Activated CD4-positive, alpha-beta T cell treated with anti-CD3 and anti-CD28 coated beads for 1 hour (primary cell): ENCODE measurements at places on chromosomes 6 and 20.

DNA sequence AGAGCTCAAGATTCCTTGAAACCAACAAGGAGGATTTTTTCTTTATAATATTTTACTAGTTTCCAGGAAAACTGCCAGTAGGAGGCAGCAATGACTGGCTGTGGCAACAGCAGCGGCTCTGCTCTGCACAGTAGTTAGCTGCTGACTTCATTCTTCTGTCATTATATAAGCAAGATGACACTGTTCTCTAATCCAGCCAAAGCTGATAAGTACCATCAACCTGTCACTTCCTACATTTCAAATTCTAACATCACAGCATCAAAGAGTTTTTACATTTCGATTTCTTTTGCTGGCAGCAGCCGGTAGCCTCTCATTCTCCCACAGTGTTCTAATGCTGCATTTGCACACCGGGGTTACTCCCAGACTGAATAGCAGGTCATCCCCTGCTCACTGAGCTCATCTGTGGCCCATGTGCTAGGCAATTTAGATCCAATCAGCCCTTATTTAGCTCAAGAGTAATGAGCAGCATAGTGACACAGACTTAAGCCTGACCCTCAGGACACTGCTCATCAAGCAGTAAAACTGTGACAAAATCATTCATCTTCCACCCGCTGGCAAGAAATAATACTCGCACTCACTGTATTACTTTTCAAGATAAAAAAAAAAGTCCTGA, 67.8 kb downstream of the MMS22L start:
- DNase-seq: no peak

DNA sequence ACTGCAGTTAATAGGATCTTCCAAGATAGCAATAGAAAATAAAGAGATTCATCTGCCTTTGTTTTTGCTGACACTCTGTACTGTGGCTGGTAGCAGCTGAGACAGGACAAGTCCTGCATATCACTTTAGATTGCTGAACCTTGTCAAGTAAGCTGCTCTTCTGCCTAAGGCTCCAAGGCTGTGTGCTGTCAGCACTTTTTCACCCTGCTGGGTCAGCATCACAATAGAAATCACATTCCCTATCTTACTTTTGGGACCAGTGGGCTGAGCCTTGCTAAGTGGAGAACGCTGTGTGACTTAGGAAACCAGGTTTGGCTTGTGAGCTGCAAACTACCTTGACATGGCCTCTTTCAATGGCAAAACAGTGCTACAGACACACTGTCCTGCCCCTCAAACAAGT, 263.9 kb downstream of the FRK start:
- DNase-seq: no peak

DNA sequence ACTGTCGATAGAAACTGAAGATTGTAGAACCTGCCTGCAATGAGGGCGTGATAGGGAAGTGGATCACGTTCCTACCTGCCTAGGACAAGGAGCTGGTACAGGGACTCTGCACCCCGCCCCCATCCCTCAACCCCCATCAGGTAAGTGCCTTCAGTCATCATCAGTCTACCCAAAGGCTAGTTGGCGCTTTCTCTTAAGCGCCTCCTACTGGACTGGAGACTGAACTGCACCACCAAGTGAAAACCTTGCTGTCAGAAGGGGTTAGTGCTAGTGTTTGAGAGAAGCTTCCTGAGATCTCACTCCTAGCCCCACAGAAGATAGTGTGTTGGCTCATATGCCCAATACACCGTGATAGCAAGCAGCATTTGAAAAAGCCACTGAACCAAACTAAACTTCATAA, 706.5 kb upstream of the MAN1A1 start:
- no peak for DNase-seq

GRCh38 chr20:50496773-50497385, 13.3 kb upstream of the PTPN1 start:
- no peak for DNase-seq

DNA sequence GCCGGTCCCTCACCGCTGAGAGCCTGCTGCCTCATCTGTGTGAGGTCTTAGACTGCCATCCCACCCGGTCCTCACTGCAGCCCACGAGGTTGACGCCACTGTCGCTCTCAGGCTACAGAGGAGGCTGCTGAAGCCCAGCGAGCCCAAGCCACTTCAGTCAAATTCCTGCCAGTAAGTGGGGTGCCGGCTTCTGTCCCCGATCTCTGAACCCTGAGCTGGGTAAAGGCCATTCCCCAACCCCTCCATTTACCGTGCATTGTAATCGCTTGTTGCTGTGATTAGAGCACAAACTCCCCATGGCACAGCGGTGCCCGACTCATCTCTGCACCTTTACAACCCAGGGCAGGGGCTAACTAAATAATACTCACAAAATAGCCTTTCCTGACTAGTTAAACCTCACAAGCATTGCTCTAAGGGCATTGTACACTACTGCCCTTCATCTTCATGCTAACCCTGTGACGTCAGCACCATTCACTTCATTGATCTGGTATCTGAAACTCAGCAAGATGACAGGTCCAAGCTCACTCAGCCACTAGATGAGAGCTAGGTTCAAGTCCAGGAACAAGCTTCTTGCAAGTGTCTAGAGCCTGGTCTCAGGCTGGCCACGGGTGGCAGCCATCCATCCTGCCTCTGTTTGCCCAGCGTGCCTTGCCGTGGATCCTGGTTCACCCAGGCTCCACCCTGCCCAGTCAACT, 122.7 kb downstream of the BCAS1 start:
- no peak for DNase-seq

- peak; percentile 17 for DNase-seq
Measured at GRCh38 chr20:29689411-29690225, 1567.8 kb upstream of the DEFB115 start.

- DNase-seq: no peak
Measured at GRCh38 chr20:21685981-21686380, 19.5 kb upstream of the PAX1 start.

GRCh38 chr6:149463781-149464180, 21.0 kb downstream of the ZC3H12D start:
- no peak for DNase-seq

DNA sequence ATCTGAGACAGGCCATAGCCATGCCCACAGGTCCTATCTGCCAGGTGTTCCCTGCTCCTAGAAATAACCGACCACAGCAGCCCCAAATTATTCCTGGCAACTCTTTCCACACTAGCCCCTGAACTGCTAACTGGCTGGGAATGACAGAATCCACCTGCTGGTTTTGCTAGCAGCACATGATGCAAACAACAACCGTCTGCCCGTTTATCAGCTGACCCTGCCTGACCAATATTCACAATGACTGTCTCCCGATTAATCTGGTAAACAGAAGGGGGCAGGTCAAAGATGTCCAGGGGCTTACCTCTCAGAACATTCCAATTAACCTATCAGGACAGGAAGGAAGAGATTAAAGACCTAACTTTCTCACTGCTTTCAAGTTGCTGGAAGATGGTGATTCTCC, 101.5 kb downstream of the NRSN1 start:
- DNase-seq: no peak

DNA sequence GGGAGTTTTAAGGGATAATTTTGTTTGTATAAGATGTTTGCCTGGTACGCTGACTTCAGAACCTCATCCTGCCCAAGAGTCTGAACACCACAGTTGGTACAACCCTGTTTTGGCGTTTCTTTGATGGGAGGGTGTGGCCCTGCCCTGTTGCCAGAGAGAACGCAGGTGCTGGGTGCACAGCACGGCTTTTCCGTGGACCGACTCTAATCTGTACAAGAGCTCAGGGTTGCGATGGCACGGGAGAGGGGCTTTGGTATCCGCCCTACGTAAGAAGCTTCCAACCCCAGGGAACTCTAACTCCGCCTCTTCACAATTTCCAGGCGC, 1.3 kb downstream of the CYP24A1 start:
- DNase-seq: no peak

GRCh38 chr20:50932016-50932485, 814 bp upstream of the ADNP start:
- no peak for DNase-seq

DNA sequence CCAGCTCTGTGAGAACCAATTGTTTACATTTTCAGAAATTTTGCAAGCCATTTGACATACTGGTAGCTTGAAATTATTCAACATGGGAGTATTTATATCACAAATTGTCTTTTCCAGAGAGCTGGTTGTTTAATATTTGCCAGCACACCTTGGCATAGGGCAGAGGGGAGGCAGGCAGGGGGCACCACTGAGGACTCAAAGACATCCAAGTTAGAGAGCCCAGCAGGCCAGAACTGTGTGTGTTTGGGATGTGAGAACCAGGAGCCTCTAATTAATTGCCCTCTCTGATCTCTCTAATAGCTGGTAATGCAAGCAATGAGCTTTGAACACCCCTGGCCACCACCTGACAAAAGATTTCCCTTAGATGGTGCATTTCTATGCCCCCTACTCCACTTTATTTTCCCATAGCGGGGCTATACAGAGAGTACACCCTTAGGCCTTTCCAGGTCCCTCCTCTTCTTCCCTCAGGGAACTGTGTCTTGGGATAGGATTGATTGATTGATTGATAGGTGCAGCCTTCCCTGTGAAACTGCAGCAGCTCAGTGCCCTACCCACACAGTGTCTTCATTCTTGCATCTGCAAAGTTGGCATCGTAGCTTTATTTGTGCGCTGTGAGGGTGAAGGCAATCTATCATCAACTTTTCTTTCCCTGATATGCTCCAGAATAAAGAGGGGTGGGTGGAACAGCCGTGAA, 29.2 kb downstream of the MOCS1 start:
- no peak for DNase-seq

DNA sequence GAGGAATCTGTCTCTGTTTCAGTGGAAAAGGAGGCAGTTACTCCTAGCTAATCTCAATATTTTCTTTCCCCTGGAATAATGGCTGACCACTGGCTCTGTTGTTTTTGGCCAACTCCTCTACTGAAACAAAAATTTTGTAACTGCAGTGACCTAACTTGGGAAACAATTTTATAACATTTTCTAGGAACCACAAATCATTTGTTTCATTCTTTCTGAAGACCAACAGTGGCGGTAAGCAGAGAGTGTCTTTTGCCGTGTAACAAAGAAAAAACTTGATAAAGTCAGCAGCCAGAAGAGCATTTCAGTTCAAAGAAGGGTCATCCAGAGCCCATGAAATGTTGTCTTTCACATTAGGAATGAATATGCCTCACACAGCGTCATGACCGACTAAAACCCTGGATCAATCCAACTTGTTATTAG, 11.8 kb upstream of the BFSP1 start:
- no peak for DNase-seq

- DNase-seq: no peak
Measured at GRCh38 chr6:77487808-77488425, 24.6 kb upstream of the HTR1B start.

DNA sequence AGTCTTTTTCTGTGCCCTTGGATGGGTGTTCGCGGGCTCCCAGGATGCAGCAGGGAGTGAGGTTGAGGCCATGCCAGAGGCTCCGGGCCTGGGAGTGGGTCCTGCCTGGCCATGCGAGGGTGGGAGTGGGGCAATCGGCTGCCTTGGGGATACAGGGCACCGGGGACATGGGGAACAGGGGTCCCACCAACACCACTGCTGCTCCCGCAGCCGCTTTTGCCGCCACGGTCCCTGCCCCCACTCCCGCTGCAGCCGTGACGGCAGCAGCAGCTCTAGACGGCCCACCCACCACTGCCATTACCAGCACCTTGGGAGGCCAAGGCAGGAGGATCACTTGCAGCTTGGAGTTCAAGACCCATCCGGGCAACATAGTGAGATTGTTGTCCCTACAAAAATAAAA, 35.3 kb upstream of the FAM50B start:
- DNase-seq: no peak

GRCh38 chr6:106745197-106745770, 115.9 kb downstream of the QRSL1 start:
- DNase-seq: no peak

GRCh38 chr20:22546344-22546743, 38.0 kb downstream of the FOXA2 start:
- no peak for DNase-seq
